CD4-positive, alpha-beta T cell treated with Interferon alpha-2 for 1 hour (primary cell): ENCODE measurements at places on chromosomes 4 and X.
A peak's percentile ranks its signal among the peaks of the same experiment; 100 is the strongest.

DNA sequence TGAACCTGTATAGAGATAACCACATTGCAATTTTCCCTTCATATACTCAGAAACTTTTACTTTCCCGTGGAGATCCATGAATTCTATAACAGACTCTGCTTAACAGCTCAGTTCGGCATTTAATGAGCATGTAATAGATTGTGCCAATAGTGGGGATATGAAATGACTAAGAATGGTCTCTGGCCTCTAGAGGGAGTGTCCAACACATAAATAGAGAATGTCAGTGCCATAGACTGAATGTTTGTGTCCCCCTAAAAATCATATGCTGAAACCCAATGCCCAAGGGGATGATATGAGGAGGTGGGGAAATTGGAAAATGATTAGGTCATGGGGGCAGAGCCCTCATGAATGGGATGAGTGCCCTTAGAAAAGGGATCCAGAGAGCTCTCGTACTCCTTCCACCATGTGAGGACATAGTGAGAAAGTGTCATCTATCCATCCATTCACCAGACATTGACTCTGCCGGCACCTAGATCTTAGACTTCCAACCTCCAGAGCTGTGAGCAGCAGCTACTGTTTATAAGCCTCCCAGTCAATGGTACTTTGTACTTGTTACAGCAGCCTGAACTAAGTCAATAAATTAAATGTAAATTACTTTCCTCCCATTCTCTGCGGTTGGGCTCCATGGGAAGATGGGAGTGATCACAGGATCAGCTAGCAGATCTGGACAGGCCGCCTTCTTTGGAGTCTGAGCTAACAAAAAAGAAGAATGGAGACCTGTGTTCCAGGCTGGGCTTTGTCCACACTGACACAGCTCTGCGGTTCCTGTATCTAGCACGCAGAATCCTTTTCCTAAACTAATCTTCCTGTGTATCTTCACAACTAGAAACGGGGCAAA lies 28.1 kb upstream of the HPSE start:
- DNase-seq = no peak

- no peak for DNase-seq
Observed at GRCh38 chr4:118964891-118965411, 76.3 kb downstream of the SYNPO2 start.

DNA sequence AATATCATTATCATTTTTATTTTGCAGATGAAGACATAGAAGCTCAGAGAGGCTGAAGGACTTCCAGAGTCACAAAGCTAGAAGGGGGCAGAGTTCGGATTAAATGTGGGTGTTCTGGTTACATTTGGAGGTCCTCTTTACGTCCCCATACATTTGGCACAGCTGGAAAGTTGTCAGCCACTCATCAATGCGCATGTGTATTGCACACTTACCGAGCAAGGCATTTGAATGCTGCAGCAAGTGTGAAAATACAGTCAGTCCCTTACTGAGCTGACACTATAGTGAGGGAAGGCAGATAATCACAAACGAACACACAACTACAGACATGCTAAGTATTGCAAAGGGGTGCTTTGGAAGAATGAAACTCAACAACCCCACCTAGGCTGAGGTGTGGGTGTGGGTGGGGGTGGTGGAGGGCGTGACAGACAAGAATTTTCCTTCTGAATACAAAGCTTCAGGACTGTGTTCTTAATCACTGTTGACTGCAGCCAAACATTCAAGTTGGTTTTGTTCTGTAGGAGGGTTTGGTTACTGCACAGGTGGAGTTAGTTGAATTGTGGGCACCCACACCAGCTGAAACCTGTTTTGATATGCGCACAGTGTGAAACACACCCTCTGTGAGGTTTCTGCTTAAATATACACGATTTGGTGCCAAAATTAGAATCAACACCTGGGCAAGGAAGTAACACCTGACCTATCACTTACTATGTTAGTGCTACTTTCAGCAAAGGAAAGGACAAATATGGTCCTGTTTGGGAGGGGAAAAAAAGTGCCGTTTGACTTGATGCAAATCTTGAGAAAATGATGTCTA lies 72.4 kb downstream of the COQ2 start:
- peak; percentile 84 for DNase-seq

- no peak for DNase-seq
Observed at GRCh38 chr4:118762730-118763477, 73.0 kb downstream of the SEC24D start.

GRCh38 chrX:3461397-3462165 lies 115.1 kb upstream of the MXRA5 start:
- no peak for DNase-seq

GRCh38 chr4:99209671-99210070 lies 9.4 kb downstream of the ADH6 start:
- no peak for DNase-seq
